ENCODE measurements at places on chromosomes 1 and 21.

DNA sequence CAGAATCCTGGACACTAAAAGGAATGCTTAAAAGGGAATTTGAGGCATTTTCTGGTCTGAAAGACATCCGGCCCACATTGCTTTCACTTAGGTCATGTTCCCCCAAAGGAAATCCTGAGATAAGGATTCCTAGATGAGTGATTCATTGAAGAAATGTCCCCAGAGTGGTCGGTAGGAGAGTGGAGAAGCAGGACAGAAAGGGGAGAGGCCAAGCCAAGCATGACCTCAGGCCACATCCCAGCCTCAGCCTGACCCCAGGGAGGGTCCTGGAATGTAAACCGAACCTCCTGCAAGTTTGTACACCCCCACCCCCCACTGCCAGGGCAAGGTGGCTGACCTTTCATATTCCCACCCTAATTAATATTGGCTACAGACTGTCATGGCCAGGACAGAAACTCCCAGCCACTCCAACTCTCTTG, 16.6 kb downstream of the HIVEP3 start:
- DNase-seq = no peak

- no peak for DNase-seq
Observed at GRCh38 chr1:78426408-78426807, 64.4 kb upstream of the PTGFR start.

DNA sequence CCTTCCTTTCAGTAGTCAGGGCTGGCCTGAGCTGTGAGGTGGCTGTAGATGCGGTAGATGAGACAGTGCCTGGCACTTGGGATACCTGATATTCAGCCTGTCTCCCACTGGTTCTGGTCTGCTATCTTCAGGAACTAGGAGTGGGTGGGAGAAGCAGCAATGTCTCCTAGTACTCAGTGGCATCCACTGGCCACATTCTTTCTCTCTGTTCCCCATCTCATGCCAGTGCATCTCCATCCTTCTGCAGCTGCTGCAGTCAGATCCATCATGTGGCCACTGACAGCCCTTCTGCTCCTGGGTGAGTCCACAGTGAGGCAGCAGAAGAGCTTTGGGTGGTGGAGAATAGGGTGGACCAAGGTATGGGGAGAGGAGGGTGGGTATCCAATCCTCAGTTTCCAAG, 1.1 kb downstream of the FCRLB start:
- DNase-seq = no peak

DNA sequence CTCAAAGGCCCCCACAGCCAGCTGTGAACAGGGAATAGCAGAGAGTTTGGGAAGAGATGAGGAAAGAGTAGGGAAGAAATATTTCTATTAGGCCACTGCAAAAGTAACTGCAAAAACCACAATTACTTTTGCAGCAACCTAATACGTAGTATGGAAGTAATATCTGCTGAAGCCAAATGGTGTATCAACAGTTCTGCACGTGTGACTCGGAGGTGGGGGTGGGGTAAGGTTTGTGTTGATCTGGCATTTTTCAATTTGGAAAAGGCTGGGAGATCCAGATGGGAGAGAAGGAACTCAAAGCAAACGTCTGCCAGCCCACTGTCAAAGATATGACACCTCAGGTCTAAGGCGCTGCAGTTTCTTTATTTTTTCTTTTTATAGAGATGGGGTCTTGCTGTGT, 11.1 kb upstream of the ZNF436 start:
- no peak for DNase-seq

DNA sequence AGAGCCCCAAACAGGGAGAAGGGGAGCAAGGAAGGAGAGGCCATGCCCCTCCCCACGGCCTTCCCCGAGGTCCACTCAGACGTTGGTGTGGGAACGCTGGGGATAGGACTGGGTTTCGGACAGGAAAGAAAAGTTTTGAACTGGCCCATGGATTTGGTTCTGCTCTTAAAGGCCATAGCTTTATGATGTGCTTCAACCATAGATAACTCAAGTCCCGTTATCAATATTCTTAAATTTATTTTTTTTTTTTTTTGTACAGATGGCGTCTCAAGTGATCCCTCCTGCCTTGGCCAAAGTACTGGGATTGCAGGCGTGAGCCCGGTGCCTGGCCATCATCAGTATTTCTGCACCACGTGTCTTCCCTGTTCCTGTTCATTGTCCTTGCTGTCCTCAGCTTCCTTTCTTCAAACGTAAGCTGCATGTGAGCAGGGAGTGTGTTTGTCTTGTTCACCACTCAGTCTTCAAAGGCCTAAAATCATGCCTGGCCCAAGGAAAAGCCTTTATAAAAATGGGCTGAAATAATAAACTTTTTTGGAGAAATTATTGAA, 820 bp upstream of the KRTAP10-1 start:
- DNase-seq = no peak

DNA sequence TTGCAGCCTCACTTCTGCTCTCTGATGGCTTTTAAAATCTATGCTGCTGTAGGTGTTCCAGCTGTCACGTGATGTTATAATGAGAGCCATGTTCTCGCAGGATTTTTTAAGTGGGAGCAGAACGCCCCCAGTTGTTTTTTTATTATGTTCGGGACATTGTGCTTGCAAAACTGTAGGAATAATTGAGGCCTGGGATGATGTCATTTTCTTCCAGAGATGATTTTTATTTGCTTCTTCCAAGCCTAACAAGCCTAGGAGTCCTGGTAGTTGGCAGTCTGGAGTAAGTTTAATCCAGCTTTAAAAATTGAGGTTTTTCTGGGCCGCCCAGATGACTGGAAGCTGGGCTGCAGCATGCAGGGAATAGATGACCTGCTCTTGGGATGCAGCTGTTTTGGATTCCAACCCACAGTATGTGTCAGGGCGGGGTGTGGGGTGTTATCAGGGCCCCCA, 34.6 kb upstream of the CHIT1 start:
- no peak for DNase-seq

All from ascending aorta (tissue), 2 donors.